ENCODE measurements at places on chromosomes 5 and 9. TPM values are rescaled to one million over a fixed set of nuclear protein-coding genes. Genes with fewer than 3 reads are reported as not detected.
A peak's percentile ranks its signal among the peaks of the same experiment; 100 is the strongest.

DNA sequence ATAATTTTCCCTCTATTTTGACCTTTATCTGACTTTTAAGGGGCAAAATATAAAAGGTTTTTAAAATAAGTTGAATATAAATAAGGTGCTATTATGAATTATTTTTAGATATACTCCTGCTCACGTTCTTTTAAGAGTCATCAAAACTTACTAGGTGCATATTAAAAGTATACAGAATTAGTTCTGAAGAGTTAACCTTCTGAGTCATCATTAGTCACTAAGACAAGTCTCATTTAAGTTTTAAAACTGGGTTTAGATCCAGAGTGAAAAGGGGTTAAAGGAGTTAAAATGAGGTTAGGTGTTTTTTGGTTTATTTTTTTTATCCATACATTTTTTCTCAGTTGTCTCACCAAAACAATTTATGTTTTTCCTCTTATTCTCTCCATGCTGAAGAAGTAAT lies 41.7 kb downstream of the SMIM15 start:
- no peak for DNase-seq

The CCDC187 gene
- total RNA-seq = 0.51 TPM

The CRHBP gene
- total RNA-seq = not detected

DNA sequence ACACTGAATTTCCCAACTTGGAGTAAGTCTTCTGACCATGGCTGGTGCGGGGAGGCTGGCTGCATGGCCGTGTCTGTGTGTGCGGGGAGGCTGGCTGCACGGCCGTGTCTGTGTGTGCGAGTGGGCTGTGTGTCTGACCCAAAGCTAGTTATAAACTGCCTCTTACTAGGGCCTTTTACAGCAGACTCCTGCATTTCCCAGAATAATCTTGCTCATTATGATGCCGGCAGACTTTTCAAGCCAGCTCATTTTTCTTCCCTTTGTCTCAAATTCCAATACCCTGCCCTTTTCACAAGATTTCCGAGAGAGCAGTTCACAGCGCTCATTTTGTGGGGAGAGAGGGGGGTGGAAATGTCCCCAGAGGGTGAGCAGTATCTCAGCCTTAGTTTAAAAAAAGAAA lies 470.7 kb upstream of the BRINP1 start:
- DNase-seq = peak; percentile 21

- DNase-seq = no peak
These were observed 3.5 kb downstream of the TENT4A start for GRCh38 chr5:6716629-6717149.

The CHD1 gene
- total RNA-seq = 89.0 TPM

The TNFSF15 gene
- 1.8 TPM for total RNA-seq

GRCh38 chr9:92310562-92310961 lies 14.6 kb downstream of the NOL8 start:
- no peak for DNase-seq

The EDIL3 gene
- 11.3 TPM for total RNA-seq

Measured in tongue (tissue), 3 donors.